ENCODE measurements at places on chromosomes 7 and 10.

DNA sequence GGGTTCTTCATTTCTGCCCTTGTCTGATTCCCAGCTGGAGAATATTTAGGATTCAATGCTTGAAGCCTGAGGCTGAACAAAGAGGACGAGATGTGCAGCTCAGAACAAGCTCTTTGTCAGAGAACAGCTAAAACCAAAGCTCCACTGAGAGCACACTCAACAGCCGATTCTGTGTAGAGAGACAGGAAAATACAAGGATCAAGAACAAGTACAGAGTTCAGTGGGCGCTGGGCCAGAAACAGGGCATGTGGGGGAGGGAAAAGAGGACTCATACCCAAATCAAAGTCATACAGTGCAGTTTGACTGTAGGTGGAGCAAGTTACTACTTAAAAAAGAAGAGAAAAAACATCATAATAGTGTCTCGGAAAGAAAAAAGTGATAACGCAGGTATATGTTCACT lies at the start of gene AGMO:
Gene AGMO (minus strand): TSS at position 181 of the 400 bp plus-strand sequence.
- no peak for DNase-seq

GRCh38 chr7:158958618-158959017 lies 102.3 kb downstream of the DYNC2I1 start:
- no peak for DNase-seq

DNA sequence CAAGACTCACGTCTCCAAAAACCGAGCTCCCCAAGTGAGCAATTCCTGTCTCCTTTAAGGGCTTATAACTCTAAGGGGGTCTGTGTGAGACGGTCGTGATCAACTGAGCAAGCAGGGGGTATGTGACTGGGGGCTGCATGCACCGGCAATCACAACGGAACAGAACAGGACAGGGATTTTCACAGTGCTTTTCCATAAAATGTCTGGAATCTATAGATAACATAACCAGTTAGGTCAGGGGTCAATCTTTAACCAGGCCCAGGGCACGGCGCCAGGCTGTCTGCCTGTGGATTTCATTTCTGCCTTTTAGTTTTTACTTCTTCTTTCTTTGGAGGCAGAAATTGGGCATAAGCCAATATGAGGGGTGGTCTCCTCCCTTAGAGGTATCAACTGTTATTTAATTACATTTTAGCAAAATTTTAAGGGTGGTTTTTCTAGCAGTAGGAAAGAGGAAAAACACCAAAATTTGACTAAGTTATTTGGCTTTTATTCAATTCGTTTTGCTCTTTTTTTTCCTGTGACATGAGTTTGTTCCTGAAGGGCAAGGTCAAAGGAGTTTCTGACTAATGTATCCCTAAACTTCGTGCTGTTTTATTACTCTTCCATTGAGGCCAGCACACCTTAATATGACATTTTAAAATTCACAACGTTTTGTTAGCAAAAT lies 121.4 kb upstream of the SEC61G start:
- DNase-seq = no peak

- DNase-seq = no peak
Observed at GRCh38 chr10:43756341-43756740, 107.7 kb upstream of the ZNF32 start.

DNA sequence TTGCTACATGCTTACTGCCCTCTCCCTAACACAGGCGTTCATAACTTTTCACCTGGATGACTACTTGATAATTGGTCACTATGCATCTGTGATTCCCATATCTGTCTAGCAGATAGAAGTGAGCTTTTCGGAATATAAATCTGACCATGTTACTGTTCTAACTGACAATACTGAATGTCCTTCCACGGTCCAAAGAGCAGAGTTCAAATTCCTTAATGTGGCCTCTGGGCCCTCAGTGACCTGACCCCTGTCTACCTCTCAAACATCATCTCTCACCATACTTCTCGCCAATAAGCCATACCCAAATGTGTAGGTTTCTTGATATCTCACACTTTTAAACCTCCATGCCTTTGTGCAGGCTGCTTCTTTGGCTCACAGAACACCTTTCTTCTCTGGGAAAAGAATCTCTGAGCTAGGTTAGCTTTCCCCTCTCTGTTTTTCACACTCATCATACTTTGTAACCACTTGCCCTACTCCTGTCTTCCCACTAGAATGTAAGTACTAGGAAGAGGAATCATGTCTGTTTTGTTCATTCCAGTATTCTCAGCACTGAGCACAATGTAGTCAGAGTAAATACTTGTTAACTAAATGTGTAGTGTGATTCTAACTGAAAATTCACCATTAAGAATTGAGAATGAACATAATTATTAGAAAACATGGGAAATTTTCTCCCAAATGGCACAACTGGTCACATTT lies 39.2 kb upstream of the LRRC17 start:
- no peak for DNase-seq

GRCh38 chr10:42959833-42960232 lies 117.0 kb upstream of the RET start:
- no peak for DNase-seq

DNA sequence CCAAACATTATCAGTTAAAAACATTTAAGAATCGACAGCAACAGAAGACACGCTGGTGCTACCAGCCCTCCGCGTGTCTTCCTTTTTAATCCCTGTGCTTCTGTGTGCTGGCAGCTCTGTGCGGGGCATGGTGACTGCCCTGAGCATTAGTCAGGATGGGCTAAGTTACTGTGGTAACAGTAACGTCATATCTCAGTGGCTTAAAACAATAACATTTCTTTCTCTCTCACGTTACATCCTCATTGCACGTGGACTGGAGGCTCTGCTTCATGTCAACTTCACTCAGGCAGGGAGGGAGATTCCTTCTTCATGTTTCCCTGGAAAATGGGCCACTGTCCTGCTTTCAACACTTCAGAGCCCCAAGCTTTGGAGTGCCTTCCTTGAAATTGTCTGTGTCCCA lies 378.5 kb downstream of the CCSER2 start:
- DNase-seq = no peak

- DNase-seq = peak; percentile 36
Observed at GRCh38 chr7:50266635-50267386, 37.7 kb upstream of the IKZF1 start.

- no peak for DNase-seq
Observed at GRCh38 chr10:100993986-100994708, 5.5 kb upstream of the LZTS2 start.

- DNase-seq = no peak
Observed at GRCh38 chr7:64046041-64046389, 781 bp downstream of the ZNF727 start.

- no peak for DNase-seq
Observed at GRCh38 chr7:137658190-137658900, 188.4 kb downstream of the DGKI start.

GRCh38 chr10:73414230-73414945 lies 530 bp upstream of the ANXA7 start:
- no peak for DNase-seq

GRCh38 chr10:91088300-91089140 lies 131.9 kb upstream of the PCGF5 start:
- DNase-seq = no peak

DNA sequence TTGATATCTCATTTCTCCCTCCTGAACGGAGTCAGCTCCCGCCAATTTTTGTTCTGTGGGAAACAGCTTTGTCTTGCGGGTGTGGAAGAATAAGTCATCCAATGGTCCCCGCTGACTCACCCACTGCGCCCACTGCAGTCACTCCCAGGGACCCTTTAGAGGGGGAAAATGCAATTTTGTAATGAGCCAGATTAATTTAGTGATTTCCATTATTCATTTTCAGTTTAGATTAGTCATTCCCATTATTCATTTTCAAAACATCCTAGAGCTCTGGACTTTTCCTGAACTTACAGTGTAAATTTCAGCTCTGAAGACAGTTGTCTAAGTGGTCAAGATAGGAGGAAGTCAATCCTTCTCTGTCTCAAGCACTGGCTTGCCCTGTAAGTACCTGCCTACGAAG lies 154.9 kb upstream of the TMEM72 start:
- no peak for DNase-seq

DNA sequence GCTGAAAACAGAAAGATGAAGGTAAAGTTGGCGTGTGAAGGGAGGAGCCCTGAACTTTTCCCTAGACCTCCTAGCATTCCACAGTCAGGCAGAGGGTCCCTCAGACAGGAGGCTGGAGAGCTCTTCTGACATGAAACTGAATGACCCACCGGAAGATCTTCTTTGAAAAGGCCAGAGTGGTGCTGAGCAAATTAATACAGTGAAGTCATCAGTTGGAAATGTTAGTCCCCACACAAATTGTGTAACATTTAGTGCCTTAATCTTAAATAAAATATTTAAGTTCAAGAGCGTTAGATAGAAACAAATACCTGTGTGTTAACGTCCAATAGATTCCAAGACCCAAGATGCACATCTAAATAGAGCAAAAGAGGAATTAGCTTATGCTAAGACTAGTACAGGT lies 49.0 kb upstream of the WNT16 start:
- no peak for DNase-seq

- DNase-seq = no peak
Observed at GRCh38 chr7:105835441-105835840, 41.0 kb downstream of the ATXN7L1 start.

GRCh38 chr10:75475460-75476182 lies 44.2 kb downstream of the LRMDA start:
- no peak for DNase-seq

DNA sequence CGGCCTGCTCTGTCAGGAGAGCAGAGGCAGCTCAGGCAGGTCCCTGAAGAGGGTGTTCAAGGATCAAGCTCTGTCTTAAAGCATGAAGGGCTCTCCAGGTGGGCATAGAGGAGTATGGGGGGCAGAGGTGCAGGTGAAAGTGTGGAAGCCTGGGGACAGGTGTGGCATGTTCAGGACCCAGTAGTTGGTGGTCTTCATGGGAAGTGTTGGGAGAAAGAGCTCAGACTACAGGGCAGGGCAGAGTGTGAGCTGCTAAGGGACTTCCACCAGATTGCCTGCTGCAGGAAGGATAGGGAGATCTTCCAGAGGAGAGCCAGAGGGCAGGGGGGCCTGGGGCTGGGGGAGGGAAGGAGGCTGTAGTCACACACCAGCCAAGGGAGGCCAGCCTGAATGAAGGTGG lies 156.5 kb upstream of the GDF10 start:
- DNase-seq = no peak

- DNase-seq = no peak
Observed at GRCh38 chr10:32000937-32001336, 55.3 kb downstream of the KIF5B start.

DNA sequence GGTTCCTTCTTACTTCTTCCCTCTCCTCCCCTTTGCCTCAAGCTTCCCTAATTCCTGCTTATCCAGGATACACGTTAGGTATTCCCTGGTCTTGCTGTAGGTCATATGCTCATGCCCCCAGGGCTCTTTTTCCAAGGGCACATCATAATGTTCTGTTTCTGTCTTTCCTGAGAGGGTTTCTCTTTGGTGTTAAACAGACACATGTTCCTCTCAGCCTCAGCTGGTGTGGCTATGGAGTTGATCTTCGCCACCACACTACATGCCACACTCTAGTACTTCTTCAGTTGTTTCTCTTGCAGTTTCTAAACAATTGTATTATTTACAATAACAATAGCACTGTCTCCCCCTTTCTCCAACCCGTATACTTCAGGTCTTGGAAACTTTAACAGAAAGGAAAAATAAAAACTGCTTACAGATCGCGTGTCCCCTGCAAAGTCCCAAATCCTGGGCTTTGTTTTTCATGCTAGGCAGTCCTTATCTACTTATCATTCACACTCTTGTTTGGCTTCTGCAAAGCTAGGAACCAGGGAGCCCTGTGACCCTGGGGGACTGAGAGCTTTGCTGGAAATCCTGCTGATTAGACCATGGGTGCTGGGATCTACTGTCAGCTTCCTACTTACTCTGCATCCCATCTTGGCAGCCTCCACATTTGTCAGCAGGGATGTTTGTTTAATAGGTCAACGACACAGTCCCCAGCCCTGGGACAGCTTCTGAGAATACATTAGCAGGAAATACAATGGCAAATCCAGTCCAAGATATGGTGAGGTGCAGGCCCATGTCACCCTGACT lies 193.9 kb upstream of the BMPER start:
- no peak for DNase-seq

GRCh38 chr10:79081353-79082034 lies 12.7 kb downstream of the ZMIZ1 start:
- no peak for DNase-seq

DNA sequence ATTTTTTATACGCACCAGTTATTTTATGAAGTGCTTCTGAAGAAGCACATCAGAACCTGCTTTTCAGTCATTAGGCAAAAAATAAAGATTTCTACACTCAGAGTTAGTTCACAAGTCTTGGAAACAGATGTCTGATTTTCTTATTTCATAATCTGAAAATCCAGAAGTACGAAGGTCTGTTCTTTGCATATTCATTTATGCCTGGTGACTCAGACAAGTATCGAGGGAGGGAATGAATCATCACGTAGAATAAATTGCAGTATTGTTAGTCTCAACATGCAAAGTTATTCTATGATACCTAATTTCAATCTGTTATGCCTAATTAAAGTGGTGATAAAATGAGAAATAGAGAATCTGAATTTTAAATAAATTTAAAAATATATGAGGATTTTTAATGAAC lies 113.6 kb upstream of the SEM1 start:
- no peak for DNase-seq

DNA sequence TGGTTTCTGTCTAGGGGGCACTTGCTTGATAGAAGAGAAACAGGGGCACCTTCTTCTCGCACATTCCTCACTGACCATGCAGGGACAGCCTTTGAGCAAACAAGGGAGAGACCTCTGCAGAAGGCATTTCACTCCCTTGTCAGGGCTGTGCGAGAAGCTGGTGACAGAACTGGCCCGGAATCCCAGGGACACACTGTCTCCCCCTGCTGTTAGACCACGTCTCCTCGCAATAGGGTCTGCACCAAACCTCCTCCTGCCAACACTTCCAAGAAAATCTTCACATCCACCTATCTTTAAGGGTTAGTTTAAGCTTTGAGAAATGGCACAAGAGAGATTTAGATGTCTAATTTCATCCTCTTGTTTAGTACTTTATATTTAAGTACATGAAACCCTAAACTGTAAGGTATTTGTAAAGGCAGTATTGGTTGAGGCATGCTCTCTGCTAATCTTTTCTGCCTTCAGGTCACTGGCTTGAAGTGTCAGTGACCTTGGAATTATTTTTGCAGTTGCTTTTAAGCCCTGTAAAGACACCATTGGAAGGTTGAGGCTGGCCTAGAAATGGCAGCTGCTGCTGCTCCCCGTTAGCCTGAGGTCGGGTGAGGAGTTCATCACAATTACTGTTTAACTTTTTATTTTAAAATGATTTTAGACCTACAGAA lies 37.0 kb downstream of the RBM20 start:
- DNase-seq = no peak

DNA sequence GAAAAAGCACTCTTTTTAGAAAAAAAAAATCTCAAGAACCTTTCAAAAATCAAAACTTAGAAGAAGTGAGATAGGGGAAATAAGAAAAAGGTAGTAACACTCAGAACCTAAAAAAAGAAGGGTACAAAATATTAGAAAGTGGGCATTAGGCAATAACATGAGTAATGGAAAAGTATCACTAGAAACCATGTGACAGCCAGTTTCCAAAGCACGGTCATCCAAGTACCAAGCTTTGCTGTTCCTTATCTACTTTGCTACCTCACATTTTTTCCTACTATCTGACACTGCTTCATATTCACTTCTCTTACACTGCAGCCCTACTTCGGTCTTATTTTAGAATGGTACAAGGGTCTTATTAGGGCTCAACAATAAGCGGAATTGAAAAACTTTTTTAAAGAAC lies 30.3 kb downstream of the IMMP2L start:
- DNase-seq = no peak

GRCh38 chr10:13949844-13950542 lies 363.2 kb downstream of the PRPF18 start:
- no peak for DNase-seq
